ENCODE measurements at places on chromosomes 3 and 15. TPM values are rescaled to one million over a fixed set of nuclear protein-coding genes. Genes with fewer than 3 reads are reported as not detected.

The GOLGA6C gene
- total RNA-seq = not detected

The ROBO1 gene
- not detected for total RNA-seq

DNA sequence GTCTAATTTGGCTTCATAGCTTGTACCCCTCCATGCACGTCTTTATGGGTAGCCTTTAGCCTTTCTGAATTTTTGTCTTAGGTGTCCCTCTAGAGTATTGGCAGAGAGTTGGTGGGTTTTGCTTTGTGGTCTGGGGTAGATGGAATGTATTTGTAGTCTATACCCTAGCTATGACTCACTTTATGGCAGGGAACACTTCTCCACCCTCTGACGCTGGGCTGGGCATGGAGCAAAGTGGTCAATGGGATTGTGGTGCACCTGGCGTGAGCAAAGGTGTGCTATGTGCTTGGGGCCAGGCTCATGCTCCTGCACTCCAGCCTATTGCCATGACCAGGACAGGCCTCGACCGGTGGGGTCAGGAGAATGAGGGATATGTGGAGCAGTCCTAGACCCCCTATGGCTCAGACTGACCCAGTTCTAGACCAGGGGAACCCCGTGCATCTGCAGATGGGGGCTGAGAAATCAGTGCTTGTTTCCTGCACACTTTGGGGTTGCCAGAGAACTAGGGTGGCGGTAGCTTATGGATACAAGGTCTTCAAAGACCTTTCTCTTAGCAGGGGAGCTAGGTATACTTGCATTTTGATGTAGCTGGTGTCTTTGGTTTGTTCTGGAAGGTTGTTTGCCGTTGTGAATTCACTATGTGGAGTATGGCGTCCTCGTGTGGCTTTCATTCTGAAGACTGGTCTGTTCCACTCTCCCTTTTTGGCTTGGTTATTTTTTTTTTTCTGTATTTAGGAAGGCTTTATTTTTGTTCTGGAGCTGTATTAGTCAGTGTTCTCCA is 49.4 kb upstream of the RPL32 start:
- DNase-seq = no peak

- no peak for DNase-seq
These were observed 91.4 kb downstream of the NFKBIZ start for GRCh38 chr3:101940521-101941317.

GRCh38 chr3:79027593-79027992 is 740.2 kb downstream of the ROBO1 start:
- DNase-seq = no peak

DNA sequence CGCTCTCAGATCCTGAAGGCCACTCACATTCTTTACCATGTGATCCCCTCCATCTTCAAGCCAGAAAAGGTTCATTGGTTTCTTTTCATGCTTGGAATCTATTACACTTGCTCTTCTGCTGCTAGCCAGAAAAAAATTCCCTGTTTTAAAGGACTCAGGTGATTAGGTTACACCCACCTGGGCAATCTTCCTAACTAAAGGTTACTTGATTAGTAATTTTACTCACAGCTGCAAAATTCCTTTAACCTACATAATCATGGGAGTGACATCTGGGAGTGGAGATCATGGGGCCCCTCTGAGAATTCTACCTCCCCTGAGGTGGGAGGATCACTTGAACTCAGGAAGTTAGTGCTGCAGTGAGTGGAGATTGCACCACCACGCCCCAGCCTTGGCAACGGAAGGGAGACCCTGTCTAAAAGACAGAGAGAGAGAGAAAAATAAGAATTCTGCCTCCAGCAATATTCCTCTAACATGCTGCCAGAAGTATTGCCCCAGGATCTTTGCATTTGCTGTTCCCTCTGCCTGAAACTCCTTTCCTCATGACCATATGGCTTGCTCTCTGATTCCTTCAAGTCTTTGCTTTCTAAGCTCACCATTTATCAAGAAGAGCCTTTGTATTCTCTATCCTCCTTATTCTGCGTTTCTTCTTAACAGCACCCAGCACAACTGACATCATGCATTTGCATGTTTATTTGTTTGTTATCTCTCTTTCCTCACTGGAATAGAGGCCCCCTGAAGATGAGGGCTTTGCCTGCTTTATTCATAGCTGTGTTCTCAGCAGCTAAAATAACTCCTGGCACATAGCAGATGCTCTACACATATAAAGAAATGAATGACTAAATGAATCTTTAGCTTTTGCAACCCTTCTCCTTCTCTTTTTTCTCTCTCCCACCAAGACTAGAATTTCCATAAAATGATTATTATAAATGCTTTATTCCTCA is 68.2 kb downstream of the EDEM1 start:
- no peak for DNase-seq

DNA sequence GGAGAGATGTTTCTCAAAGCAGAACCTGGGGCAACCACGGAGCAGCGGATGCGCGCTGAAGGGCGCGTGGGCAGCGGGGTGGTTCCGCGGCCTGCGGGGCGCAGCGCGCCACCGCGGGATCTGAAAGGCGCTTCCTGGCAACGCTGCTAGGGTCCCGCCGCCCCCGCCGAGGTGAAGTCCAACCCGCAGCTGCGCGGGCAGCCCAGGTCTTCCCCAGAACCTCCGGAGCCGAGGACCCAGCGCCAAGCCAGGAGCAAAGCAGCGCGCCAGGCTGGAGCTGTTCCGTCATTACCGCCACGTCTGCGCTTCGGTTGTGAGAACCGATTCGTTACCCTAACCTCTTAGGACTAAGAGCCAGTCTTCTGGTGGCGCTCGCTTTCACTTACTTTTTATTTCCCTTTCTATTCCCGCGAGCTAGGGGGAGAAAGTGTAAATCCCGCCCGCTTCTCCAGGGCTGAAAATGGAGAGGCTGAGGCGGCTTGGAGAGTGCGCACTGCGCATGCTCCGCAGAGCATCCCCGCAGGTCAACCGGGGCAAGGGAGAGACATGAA is 3.2 kb upstream of the GABRG3 start:
- no peak for DNase-seq
